ENCODE measurements at places on chromosomes 13 and 19.
A peak's percentile ranks its signal among the peaks of the same experiment; 100 is the strongest.

GRCh38 chr13:46389457-46390451, 2.7 kb upstream of the RUBCNL start:
- DNase-seq, result peak; percentile 26

DNA sequence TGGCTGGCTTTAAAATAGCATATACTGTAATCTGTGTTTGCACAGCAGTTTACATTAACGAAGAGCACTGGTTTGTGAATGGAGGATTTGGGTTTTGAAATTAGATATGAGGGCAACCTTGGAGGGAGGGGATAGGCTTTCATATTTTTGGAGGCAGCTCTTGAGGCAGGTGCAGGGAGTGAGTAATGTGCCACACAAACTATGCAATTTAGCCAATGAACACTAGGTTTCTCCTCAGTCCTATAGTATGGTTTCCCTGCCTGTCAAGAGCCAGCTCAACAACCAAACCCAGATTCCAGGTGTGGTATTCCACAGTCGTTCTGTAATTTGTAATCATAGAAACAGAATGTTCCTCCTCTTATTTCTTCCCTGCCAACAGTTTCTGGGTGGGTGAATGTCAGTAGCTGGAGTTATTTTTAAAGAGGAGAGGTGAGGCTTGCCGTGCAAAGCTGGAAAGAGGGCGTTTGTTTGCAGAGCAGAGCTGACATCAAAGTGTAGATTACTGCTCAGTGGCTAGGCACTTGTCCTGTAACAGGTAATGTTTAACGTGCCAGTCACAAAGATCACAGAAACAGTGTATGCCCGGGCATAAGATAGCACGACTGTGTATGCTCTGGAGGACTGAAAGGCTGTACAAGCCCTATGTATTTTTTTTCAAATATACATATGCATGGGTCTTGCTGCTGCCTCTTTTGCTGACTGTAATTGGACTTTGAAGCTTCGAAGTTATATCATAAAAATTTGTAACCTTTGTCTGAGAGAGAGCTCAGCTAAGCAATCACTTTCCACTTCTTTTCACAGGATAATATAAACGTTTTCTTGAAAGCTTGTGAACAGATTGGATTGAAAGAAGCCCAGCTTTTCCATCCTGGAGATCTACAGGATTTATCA, 124.2 kb downstream of the LMO7 start:
- DNase-seq, result no peak

DNA sequence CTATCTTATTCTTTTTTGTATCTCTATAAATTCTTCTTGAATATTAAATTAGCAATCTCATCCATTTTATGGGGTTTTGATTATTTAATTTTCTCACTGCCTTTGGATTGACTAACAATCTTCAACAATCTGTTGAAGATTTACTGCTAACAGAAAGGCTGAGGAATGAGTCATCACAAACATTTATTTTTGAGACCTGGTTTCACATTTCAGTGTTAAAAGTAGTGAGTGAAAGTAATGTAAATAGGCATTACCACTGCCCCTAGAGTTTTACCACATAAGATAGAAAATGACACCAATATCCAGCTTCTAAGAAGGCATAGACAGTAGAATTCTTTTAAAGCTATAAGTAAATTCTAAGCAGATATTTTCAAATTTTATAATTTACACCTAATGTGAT, 472.8 kb downstream of the OLFM4 start:
- DNase-seq, result no peak

DNA sequence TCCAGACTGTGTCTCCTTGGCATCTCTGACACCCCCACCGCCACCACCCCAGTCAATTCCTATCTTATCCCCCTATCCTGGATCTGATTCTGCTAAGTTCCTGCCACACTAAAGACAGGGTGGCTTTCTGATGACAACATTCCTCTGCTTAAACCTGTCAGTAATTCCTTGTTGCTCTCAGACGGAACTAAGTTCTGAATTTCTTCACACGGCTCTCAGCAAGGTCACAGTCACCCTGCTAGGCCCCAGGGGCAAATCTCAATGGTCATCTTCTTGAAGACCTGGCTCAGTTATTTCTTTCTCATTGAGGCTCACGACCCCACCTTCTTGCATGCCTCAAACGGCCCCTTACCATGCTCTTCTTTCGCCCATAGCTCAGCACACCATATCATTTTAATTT, 7.6 kb downstream of the ALOX5AP start:
- no peak for DNase-seq

DNA sequence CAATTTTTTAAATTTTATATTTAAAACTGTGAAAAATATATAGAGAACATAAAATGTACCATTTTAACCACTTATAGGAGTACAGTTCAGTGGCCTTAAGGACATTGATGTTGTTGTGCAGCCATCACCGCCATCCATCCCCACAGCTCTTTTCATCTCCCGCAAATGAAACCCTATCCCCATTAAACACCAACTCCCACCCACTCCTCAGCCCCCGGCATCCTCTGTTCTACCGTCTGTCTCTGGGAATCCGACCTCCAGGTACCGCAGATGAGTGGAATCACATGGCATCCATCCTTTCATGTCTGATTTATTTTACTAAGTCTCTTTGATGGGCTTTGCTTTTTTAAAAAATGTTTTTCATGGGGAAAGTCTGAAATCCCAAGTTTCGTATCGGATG, 23.8 kb upstream of the SMIM17 start:
- DNase-seq, result no peak

DNA sequence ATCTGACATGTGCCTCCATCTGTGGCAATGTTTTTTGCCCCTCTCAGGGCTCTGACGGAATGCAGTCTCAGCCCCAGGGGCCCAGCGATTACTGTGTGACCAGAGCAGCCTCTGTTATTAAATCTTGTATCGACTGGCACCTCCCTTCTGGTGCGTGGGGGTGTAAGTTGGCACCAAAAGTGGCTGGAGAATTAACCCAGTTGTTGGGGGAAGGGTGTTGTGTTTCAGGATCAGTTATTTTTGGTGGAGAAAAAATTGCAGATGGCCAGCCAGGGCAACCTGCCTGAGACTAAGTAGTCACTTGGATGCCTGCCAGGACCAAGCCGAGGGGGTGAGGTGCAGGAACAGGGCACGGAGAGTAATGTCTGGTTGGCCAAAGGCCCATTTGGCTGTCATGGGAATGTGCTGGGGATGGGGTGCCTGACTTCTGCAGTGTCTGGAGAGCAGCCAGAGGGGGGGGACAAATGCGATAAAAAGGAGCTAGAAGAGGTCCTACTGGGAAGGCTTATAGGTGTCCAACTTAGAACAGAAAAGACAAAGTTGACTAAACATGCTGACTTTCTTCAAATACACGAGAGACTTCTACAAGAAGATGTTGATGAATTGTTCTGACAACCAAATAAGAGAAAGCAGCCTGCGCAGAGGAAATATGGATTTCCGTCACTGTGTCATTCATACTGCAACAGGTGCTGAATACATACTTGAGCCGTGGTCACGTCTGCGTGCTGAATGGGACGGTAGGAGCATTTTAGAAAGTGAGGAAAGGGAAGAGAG, 69.8 kb downstream of the SIAH3 start:
- DNase-seq, result peak; percentile 11

- peak; percentile 83 for DNase-seq
These were observed 1.7 kb upstream of the ELANE start for GRCh38 chr19:850221-850978.

GRCh38 chr13:71634182-71634581, 232.8 kb downstream of the DACH1 start:
- no peak for DNase-seq

GRCh38 chr13:102707467-102707866, 12.6 kb upstream of the METTL21C start:
- peak; percentile 87 for DNase-seq

GRCh38 chr13:100535426-100536135, 53.0 kb downstream of the GGACT start:
- DNase-seq, result no peak

DNA sequence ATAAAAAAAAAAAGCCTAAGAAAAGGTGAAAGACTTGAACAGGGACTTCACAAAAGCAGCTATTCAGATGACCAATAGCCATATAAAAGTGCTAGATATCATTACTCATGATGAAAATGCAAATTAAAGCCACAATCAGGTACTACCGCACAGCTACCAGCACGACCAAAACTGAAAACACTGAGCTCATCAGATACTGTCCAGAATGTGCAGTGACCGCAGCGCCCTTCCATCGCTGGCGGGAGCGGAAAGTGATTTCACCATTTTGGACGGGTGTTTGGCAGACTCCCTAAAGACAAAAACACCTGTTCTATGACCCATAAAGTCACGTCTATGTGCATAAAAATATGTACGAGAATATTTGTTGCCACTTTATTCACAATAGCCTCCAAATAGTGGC, 60.7 kb downstream of the SLC6A16 start:
- no peak for DNase-seq

- no peak for DNase-seq
These were observed 16.5 kb downstream of the NFIX start for GRCh38 chr19:13011653-13012389.

DNA sequence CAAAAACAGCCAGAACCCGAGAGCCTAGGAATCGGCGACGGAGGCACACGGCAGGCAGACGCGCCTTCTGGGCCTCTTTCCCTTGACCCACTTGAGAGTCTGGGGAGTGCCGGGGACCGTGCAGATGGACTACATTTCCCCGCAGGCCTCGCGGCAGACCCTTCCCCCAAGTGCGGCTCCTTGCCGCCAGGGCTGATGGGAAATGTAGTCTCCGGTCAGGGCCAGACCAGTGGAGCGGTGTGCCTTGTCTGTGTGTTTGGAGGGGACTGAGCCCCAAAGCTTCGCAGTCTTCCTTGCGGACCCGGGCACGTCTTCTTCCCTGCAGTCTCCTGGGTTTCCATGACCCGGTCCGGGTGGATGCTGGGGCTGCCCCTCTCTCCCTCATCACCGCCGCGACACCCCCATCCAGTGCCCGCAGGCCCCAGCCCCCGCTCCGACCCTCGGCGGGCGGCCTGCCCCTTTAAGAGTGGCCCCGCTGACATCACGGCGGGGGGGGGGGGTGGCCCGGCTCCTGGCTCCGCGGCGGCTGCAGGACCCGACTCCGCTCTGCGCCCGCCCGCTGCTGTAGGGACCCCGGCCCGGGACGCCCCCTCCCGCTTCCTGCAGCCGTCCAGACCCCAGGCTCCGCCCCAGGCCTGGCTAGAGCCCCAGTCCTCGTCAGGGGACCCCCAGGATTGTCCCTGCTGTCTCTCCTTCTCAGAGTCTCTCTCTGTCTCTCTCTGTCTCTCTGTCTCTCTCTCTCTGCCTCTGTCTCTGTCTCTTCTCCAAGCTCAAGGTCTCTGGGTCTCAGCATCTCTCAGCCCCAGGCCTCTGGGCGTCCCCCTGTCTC, 758 bp upstream of the CACNG7 start:
- DNase-seq, result peak; percentile 23

DNA sequence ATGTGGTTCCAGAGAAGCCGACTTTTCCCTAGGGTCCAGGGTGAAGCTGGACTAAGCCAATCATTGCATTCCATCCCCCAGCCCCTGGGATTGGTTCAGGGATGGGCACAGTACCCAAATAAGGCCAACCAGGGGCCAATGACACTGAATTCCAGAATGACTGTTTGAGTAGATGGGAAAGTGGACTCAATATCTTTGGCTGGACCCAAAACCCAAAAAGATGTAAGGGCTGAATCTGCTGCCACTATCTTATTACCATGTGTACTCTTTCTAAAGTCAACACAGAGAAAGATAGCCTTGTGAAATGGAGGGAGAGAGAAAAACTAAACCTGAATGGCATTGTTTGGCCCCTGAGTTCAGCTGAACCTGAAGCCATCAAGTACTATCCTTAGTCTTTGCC, 39.2 kb upstream of the TNFSF11 start:
- DNase-seq, result no peak

DNA sequence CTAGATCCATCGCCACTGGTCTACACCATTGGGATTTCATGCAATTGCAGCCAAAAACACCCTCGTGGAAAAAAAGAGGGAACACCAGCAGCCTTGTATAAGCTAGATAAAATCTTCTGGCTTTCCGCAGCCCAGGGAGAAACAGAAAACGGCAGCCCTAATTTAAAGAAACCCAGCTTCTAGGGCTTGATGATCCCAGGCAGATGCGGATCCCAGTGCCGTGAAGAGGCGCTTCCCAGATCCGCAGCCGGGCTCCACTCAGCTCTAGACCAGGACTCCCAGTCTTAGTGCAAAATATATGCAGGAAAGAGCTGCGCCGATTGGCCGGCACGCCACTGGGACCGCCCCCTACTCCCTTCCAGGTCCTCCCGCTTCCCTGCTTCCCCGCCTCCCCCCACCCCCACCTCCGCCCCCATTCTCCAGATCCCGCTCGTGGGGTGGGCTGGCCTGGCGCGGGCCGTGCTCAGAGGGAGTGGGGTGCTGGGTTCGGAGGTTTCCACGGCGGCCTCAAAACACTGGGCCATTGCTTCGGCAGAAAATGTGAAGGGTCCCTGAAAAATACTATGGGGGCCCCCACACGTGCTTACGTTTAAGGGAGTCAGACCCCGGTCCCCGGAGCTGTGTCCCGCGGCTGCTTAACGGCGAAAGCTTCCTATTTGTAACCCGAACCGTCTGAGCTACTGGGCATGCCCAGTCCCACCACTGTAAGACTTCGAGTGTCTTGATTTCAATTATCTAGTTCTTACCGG, 63.1 kb downstream of the SERP2 start:
- peak; percentile 96 for DNase-seq

- DNase-seq, result peak; percentile 24
These were observed 10.4 kb downstream of the ATP4B start for GRCh38 chr13:113647351-113648215.

GRCh38 chr19:45253396-45254027, 2.4 kb downstream of the MARK4 start:
- peak; percentile 22 for DNase-seq

DNA sequence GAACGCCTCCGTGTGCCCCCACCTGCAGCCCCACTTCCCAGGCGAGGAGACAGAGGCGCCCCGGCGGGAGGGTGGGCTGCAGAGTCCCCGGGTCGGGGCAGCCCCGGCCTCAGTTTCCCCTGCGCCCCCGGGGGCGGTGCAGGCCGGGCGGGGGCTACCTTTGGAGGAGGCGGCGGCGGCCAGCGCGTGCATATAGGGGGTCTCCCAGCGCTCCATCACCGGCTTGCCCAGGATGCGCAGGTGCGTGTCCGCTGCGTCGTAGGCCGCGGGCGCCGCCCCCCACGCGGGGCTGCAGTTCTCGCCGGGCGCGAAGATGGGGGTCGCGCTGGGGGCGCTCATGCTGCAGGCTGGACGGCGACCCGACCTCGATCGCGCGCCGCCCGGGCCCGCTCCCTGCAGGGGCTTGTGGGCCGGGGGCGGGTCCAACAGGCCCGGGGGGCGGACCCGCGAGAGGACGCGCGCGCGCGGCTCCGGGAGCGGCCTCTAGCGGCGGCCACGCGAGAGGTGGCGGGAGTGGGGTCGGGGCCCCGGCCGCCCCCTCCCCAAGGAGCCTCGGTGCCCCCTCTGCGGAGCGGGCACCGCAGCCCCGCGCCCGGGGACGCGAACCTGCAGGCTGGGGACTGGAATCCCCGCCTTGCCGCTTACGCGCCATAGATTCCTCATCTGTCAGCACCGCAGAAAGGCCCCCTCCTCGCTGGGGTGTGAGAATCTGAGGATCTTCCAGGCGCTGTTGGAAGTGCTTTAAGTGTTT, at the start of gene GAMT:
GAMT (minus strand) TSS at position 405 of the 751 bp plus-strand sequence; CDS start at position 339, 66 bp downstream.
- no peak for DNase-seq

GRCh38 chr19:48990400-48990799, 2.7 kb downstream of the GYS1 start:
- DNase-seq, result no peak

- DNase-seq, result peak; percentile 32
These were observed 273.7 kb downstream of the DIAPH3 start for GRCh38 chr13:59890054-59890453.

- DNase-seq, result peak; percentile 69
These were observed 311.3 kb downstream of the DLEU7 start for GRCh38 chr13:50531917-50532899.

- DNase-seq, result no peak
These were observed 12.9 kb upstream of the LRRC4B start for GRCh38 chr19:50580970-50581634.

GRCh38 chr13:91135376-91135775, 212.1 kb upstream of the MIR17HG start:
- DNase-seq, result no peak

GRCh38 chr19:1237027-1237659, 662 bp downstream of the CBARP start:
- DNase-seq, result no peak

Data from astrocyte of the spinal cord (primary cell).